Aorta (tissue), 5 donors: ENCODE measurements at places on chromosomes 3 and 15. TPM values are rescaled to one million over a fixed set of nuclear protein-coding genes. Genes with fewer than 3 reads are reported as not detected.

Gene BFSP2
- not detected for total RNA-seq

Gene MESP2
- not detected for total RNA-seq

Gene CTDSPL
- total RNA-seq, result 48.0 TPM

Gene HRG
- not detected for total RNA-seq

Gene ARRDC4
- total RNA-seq, result 19.1 TPM

Gene TM4SF4
- total RNA-seq, result not detected

Gene ATP2B2
- total RNA-seq, result 0.30 TPM

Gene ONECUT1
- not detected for total RNA-seq
